ELR (cell line): ENCODE measurements at places on chromosomes 1 and 21.

GRCh38 chr1:24364975-24365678 lies 46.0 kb downstream of the GRHL3 start:
- DNase-seq = peak; percentile 93

GRCh38 chr1:174157157-174157806 lies 2.0 kb upstream of the RABGAP1L start:
- DNase-seq = peak; percentile 11

GRCh38 chr21:30932686-30933085 lies 51.3 kb upstream of the KRTAP11-1 start:
- no peak for DNase-seq

GRCh38 chr1:115867216-115867615 lies 26.3 kb upstream of the NHLH2 start:
- DNase-seq = peak; percentile 21

DNA sequence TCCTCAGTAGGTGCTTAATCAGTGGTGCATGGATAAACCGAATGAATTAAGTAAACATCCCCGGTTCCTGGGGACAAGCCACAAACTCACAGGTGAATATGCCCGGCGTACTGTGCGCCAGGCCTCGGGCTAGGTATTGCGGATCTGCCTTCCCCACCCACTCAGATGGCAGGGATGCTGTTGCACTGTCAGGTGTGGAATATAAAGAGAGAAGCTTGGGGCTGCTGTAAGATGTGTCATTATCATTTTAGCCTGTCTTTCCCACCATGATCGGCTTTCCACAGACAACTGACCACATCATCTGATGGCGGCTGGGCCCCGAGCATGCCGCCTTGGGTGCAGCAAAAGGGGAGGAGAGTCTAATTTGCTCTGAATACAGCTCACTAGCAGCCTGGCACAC lies 45.4 kb upstream of the LRP8 start:
- no peak for DNase-seq

- DNase-seq = no peak
These were observed 1.5 kb downstream of the CACNA1E start for GRCh38 chr1:181484821-181485220.

GRCh38 chr1:205631010-205631767 lies 622 bp downstream of the ELK4 start:
- peak; percentile 80 for DNase-seq

DNA sequence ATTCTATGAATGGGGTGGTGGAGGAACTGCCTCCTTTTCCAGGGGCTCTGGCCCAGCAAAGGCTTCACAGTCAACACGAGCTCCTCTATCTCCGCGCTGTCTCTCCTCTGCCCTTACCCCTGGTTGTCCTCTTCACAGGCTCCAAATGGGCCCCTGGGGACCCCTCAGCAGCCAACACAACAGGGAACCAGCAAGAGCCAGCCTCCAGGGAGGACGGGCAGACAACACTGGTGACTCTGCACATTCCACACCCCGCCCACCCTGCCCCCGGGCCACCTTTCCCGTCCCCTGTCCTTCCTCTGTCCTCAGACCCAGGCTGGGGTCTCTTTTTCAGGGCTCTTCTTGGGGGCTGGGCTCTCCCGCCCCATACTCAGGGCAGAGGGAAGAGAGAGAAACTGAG lies 17.5 kb upstream of the ETV3 start:
- peak; percentile 44 for DNase-seq

- no peak for DNase-seq
These were observed 113.4 kb downstream of the NGF start for GRCh38 chr1:115224636-115225035.

DNA sequence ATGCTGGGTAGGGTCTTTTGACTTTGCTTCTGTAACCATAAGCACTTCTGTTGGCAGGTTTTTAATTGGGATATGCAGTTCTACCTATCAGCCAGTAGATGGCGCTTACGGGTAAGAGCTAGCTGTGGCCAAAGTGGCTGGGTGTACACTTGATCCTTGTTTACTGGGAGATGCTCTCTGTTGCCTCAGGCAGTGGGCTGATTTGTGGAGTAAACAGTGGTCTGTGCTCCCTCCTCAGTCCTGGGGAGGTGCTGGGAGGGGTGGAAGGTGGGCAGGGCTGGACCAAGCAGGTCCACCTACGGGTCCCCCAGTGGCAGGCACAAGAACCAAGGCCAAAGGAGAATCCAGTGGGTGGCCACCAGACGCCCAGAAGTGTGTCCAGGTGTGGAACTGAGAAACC lies 43.4 kb downstream of the RALGPS2 start:
- peak; percentile 58 for DNase-seq

DNA sequence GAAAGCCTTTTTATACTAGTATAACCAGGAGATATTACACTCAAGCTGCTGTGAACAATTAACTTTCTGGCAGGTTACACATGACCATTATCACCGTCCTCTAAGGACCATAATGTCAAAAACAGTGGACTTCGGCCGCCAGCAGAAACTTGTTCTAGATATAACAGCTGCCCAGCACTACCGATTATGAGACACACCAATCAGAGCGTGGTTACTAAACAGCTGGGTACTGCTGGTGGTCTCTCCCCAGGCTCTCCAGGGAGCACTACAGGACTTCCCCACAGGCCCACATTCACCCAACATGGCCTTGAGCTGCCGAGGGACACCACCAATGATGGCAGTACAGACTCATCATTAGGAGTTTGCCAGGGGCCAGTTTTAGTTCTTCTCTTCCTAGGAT lies 57.9 kb upstream of the CTBS start:
- no peak for DNase-seq

DNA sequence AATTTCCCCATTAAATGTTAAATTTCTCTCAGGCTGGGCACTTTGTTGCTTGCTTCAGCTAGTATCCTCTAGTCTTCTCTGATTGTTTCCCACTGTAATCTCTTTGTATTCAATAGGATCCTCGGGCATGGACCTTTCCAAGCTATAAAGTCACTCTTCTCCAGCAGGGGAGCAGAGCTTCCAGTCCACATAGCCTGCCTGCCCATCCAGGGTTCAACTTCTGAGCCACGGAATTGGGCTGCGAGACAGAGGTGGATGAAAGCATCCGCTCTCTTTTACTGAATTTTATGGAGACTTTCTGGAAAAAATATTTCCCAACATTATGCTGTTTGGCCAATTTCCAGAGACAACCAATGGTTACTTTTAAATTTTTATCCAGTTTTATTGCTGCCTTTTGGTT lies 1.1 kb upstream of the CFHR5 start:
- DNase-seq = no peak

GRCh38 chr1:230150615-230151014 lies 83.6 kb downstream of the GALNT2 start:
- DNase-seq = no peak

GRCh38 chr1:30687886-30688285 lies 35.5 kb downstream of the MATN1 start:
- DNase-seq = no peak

DNA sequence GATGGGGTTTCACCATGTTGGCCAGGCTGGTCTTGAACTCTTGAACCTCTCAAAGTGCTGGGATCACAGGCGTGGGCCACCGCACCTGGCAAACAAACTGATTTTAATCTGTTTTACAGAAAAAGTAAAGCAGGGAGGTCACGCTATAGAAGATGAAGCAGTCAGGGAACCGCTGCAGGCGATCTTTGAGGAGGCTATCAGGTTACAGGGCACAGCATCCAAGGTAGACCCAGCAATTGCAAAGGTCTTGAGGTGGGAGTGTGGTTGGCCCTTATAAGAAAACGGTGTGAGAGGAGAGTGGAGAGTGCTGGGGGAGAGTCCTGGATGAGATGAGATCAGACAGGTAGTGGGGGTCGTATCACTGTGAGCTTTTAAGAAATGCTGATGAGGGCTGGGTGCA lies 2.6 kb upstream of the TMCO4 start:
- DNase-seq = no peak

- DNase-seq = no peak
These were observed 7.3 kb upstream of the ADAM15 start for GRCh38 chr1:155043793-155044192.

GRCh38 chr1:237677979-237678378 lies 212.7 kb downstream of the ZP4 start:
- DNase-seq = peak; percentile 91

DNA sequence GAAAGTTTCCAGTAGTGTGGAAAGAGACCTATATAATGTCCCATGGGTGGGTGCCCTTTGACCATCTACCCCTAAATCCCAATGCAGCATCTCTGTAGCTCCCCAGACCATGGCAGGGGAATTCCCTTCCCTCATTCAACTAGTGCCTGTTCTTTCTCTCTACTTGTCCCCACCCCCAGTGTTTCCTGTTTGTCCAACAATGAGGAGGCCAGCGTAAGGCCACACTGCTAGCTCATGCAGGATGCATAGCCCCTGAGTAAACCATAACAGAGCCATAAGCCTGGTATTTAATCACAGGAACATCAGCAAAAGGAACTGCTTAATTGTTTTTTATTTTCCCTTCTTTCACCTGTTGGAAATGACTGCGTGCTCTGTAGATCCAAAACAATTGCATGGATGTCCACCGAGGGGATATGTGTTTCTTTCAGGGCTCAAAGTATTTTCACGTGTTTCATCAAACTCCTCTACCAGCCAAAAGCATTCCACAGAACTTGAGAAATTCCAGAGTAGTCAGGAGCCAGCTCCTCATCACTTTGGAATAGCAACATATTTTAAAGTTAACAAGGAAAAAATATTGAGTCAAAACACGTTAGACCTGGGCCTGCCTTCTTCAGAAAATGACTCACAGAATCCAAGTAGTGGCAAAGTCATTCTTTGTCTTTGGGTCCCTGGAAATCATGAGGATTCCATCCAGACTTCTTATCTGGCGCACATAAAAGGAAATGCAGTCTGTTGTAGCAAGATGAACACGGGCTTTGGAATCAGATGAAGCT lies 162.5 kb upstream of the SGIP1 start:
- peak; percentile 89 for DNase-seq

DNA sequence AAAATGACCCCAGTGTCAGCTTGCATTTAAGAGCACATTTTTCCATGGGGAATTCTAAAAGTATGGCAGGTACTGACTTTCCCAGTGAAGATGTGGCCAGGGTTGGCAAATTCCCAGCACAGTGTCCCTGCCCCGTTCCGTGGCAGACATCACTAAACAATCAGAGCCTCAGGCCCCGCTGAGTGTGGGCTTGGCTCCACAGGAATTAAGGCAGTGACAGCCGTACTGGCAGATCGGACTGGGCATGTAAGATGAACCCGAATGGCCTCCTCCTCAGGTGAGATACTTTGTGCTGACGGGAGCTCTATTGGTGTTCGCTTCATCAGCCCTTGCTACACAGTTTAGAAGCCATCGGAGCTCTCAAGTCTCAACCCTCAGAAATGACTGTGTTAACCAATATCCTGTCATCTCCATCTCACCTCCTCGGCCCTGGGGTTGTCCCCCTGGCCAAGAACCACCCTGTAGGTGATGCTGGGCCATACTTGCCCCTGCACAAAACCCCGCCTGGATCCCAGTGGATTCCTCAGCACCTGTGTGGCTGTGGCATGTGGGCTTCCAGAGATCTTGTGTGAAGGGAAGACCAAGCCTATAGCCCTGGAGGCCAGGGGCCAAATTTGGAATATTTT lies 29.0 kb upstream of the ABCG1 start:
- no peak for DNase-seq

- peak; percentile 92 for DNase-seq
These were observed 1.4 kb downstream of the PEA15 start for GRCh38 chr1:160206421-160207117.

DNA sequence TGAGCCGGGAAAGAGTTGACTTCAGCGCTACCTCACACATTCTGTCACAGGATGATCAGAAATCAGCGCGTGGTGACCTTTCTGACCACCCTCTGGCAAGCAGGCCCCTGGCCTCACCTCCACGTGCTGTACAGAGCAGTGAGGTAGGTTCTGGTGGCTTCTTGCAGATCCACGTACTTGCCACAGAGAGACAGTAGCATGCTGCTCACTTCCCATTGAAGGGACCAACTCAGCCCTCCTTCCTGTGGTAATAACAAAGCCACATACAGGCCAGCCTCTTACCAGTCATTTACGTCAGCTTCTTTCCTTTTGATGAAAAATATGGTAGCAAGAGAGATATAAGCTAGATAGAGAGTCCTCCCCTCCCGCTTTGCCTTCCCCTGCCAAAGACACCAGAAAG lies 200.7 kb downstream of the CHRM3 start:
- peak; percentile 39 for DNase-seq

- no peak for DNase-seq
These were observed 368.3 kb upstream of the OLFM3 start for GRCh38 chr1:102365071-102365470.

DNA sequence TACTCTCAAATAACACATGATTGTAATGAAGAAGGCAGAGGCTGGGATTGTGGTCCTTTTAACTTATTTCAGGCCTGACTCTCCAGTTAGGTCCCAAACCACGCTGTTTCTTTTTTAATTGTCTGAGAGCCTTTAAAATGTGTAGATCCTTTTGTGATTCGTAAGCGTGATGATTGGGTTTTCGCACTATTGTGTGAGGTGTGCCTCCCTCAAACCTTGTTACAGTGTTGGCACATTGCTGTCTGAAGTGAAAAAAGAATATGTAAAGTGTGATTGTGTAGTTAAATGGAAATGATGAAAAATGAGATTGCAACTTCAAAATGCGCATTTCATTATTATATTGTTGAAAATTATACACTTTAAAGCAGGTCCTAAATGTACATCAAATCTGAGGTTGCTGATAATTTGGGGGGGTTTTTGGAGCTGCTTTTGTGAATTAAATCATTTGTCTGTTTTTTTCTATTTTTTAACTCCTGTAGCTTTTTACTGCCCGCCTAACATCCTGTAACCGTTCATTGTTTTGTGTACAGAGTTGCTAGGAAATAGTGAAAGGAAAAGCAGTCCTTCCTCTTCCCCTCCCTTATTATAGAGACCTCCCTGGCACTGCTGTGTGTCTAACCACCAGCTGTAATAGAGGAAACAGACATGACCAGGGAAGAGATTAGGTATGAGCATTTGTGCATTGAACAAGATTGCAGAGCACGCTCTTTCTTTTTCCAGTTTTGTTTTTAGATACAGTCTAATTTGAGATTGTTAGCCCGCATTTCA lies 43.3 kb downstream of the IARS2 start:
- DNase-seq = no peak

GRCh38 chr21:14875704-14876523 lies 188.9 kb downstream of the NRIP1 start:
- no peak for DNase-seq

DNA sequence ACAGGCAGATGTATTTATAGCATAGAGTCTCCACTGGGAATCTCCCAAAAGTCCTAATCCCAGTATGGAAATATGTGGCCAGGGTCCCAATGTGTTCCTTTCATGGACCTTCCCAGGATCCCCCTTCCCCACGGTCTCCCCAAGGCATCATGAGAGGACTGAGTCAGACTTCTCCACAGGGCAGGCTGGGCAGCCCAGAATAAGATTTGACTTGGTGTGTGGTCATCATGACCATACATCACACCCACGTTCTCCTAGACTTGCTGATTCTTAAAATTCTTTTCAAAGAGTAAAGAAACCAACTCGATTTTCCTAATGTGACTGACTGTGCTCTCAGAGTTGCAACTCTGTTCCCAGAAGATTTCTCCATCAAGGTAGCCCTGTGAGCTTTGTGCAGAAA lies 93.9 kb upstream of the CD34 start:
- peak; percentile 47 for DNase-seq

- DNase-seq = no peak
These were observed 19.5 kb downstream of the JAM2 start for GRCh38 chr21:25658427-25659035.
